ENCODE measurements at places on chromosomes 7 and 10.

DNA sequence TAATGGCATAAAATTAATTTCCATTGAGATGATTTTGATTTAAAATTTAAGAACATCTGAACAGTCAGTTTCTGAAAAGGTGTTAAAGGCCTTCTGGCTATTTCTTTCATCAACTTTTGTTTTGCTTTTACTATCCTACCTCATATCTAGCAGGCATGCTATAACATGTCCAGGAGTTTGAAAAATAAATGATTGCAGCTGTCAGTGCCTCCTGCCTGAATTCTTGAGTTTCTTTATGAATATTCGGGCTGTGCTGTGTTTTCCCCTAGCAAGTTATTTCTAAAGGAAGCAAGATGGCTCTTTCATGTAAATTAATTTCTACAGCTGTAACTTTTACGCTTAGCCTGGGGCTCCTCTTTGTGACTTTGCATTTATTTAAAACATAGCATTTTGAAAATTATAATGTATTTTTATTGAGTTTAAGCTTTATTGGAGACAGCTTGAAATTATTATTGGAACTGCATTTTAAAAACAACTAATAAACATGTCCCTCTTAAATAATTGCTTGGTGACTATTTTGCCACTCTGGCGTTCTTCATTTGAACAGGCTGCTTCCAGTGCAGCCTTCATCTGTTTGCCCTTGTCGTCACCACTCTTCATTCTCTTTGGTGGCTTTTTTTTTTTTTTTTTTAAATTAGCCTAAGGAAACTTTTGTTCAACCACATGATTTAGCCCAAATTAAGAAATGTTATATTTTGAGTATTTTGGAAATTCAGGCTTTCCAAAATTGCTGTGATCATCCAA lies 1083.4 kb upstream of the LRRN3 start:
- DNase-seq, result no peak

DNA sequence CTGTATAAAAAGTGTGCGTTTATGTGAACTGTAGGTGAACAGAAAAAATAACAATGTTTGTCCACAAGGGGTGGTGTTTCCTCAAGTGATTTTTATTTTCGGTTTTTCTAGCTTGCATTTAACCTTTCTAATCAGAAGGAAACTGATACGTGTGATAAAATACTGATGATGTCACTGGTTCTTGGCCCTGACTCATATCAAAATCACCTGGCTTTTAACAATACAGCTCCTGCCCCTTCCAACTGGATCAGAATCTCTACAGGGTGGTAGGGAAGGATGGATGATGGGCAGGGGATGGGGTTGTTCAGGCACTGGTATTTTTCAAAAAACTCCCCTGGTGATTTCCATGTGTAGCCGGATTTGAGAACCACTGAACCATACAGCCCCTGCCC lies 10.9 kb downstream of the NPFFR1 start:
- DNase-seq, result no peak

DNA sequence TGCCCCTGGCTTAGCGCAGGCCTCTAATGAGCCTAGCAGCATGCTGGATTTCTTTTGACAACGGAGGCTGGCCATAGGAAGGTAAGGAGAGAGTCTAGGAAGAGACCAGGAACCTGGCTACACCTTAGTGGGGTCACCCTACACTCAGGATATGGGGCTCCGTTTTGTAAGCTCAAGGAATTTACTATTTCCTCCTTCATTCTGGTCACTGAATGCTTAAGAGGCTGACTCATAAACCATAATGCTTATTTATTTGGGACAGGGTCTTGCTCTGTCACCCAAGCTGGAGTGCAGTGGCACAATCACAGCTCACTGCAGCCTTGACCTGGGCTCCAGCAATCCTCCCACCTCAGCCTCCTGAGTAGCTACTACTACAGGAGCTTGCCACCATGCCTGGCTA lies 38.4 kb downstream of the CARD11 start:
- no peak for DNase-seq

DNA sequence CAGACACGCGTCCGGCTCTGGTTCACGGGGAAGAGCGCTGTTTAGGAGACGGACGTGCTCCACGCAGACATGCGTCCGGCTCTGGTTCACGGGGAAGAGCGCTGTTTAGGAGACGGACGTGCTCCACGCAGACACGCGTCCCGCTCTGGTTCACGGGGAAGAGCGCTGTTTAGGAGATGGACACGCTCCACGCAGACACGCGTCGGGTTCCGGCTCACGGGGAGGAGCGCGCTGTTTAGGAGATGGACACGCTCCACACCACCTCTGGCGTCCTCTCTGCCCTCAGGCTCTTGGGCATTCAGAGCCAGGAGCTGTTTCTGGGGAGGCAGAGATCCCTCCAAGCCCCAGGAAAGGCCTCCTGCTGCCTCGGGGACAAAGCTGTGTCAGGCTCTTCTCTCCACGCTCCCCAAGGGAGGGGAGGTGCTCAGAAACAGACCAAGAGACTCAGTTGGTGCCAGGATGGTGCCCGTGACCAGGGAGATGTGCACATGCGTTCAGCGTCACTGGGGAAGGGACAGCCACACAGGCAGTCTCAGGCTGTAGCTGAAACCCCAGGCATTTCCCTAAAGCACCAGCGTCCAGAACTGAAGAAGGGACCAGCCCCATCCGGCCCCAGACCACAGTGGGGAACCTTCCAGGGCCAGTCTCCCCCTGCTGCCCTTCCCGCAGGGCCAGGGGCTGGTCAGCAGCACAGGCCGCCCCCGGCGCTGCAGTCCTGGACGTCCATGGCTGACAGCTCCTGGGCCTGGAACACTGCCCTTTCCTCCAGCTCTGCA lies 175.6 kb downstream of the ELFN1 start:
- no peak for DNase-seq

- peak; percentile 69 for DNase-seq
These were observed 809 bp downstream of the C10orf143 start for GRCh38 chr10:130109796-130110245.

DNA sequence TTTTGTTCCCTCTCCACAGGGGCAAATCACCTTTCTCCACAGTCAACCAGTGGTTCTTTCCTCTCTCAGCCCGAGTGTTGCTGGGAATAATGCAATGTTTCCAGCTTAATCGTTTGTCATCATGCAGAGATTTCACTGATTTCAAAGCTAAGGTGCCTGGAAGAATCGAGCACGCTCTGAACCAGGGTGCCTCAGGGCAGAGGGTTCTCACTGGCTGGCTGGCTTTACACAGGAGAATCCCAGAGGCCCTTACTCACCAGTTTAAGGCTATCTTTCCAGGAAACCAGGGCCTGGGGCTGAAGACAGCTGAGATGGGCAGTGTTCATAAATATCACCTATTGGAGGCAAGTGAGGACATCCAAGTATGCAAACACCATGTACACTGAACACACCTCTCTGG lies 21.8 kb downstream of the PLXNA4 start:
- DNase-seq, result no peak

DNA sequence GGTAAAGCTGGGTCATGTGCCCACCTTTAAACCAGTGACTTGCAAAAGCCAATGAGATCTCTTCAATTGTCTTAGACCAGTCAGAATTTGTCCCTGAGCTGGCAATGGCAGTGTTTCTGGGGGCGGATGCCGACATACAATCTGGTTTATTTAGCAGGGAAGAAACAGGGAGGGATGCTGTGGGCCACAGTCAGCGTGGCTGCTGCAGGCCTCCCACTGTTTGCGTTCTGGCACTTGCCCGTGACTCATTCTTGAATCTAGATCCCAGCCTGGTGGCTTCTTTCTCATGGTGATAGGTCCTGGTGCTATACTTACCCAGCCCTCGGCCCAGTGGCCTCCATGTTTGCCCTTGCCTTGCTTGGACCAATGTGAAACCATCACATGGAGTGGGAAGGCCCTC lies 3.1 kb upstream of the CPA1 start:
- DNase-seq, result no peak

- DNase-seq, result no peak
These were observed 94.3 kb upstream of the DNAAF5 start for GRCh38 chr7:631964-632830.

- DNase-seq, result no peak
These were observed 65.3 kb downstream of the PHTF2 start for GRCh38 chr7:77863860-77864259.

- no peak for DNase-seq
These were observed 440.0 kb downstream of the ANKRD7 start for GRCh38 chr7:118664498-118664897.

Data from activated CD4-positive, alpha-beta T cell treated with anti-CD3 and anti-CD28 coated beads, Interleukin-2, amount 50 U/mL, for 4 hours (primary cell).